Effector memory CD4-positive, alpha-beta T cell (primary cell): ENCODE measurements at places on chromosomes 5 and 9.
A peak's percentile ranks its signal among the peaks of the same experiment; 100 is the strongest.

DNA sequence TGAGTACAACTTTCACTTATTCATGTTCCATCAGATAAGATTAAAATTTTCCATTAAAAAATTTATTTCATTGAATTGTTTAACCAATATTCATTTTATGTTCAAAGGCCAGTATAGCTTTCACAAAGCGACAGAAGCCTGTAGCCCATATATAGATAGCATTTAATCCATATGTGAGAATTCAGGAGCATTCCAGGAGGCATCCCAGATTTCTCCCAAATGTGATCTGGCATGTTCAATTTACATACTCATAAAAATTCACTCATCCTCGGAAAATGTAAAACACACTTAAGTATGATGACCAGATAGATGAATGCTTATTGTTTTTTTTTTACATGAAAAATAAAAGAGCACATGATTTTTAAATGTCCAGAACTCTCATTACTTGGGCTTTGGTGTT, 141.9 kb downstream of the MAPKAP1 start:
- no peaks in the 10 kb centered on the region for H3K36me3 ChIP-seq
- no peaks in the 10 kb centered on the region for H3K27me3 ChIP-seq
- H3K27ac ChIP-seq = no peak overlapping the region
- no peaks in the 10 kb centered on the region for H3K4me1 ChIP-seq
- H3K4me3 ChIP-seq = no peak overlapping the region
- DNase-seq = no peak

- H3K4me1 ChIP-seq = no peaks in the 10 kb centered on the region
- no peak overlapping the region for H3K4me3 ChIP-seq
- no peaks in the 10 kb centered on the region for H3K36me3 ChIP-seq
- no peak overlapping the region for H3K27ac ChIP-seq
- no peak for DNase-seq
- no peaks in the 10 kb centered on the region for H3K27me3 ChIP-seq
Measured at GRCh38 chr9:29126783-29127182, 1553.5 kb upstream of the C9orf72 start.

DNA sequence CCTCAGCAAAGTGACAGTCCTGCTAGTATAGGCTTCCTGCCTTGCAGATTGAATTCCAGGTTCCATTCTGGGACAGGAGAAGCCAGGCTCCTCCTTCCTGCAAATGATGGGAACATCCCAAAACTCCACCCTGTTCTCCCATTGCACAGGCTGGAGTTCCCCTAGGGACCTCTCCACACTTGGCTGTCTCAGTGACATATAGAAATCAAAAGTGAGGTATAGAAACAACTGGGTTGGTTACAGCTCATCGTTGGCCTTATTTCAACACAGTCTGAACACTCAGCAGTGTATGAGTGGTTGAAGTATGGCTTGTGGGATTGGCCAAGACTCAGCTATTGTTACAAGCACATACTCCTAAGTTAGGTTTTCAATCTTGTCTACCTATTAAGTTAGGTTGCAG, 157.8 kb upstream of the FTMT start:
- no peaks in the 10 kb centered on the region for H3K4me1 ChIP-seq
- H3K27me3 ChIP-seq = no peaks in the 10 kb centered on the region
- no peak overlapping the region for H3K27ac ChIP-seq
- H3K4me3 ChIP-seq = no peak overlapping the region
- no peaks in the 10 kb centered on the region for H3K36me3 ChIP-seq

GRCh38 chr5:34001241-34001841, 6.5 kb downstream of the AMACR start:
- no peak for DNase-seq
- H3K4me3 ChIP-seq = no peak overlapping the region
- no peaks in the 10 kb centered on the region for H3K27me3 ChIP-seq
- H3K27ac ChIP-seq = no peak overlapping the region

DNA sequence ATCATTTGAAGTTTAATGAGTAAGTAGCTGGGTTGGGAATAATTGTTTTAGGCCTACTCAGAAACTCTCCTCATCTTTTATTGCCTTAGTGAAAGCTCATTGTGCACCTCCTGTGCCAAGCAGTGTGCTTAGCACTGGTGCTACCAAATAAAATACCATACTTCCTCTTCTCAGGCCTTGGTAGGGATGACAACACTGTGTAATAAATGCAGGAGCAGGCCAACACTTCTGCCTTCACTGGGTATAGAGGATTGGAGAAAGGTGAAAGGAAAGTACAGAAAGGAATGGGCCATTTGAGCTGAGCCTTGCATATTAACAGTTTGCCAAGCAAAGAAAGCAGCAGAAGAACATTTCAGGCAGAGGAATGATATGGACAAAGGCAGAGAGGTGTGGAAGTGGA, 285.7 kb downstream of the NR3C1 start:
- DNase-seq = no peak
- H3K27ac ChIP-seq = no peak overlapping the region
- no peaks in the 10 kb centered on the region for H3K36me3 ChIP-seq
- H3K4me3 ChIP-seq = no peak overlapping the region

- H3K4me1 ChIP-seq = no peaks in the 10 kb centered on the region
- no peak overlapping the region for H3K4me3 ChIP-seq
- H3K27me3 ChIP-seq = no peaks in the 10 kb centered on the region
- H3K36me3 ChIP-seq = no peaks in the 10 kb centered on the region
- DNase-seq = no peak
Measured at GRCh38 chr5:102153003-102153759, 142.9 kb downstream of the SLCO4C1 start.

DNA sequence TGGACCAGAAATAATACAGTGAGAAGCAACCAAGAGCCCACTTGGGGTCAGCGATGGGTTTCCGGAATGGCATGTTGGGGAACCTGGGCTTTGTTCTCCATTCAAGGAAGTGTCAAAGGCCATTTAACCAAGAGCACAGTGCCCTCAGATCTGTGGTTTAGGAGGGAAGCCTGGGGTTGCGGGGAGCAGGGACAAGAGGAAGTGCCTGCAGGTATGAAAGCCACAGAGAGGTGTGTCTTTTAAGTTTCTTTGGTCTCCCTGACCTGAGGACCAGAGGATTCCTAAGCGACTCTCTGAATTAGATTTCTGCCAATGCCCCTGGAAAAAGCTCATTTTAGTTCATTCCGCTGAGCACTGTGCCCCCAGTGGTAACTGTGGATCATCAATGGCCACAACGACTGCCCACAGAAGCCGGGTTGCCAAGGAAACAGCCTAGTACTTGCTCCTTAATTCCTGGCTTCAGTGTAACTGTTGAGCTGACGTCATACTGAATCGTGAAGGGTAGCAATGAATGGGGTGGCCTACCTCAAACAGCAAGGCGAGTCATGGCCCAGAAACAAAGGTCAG, 107.3 kb upstream of the SPIN1 start:
- DNase-seq = no peak
- H3K27me3 ChIP-seq = no peaks in the 10 kb centered on the region
- no peak overlapping the region for H3K27ac ChIP-seq
- H3K36me3 ChIP-seq = no peaks in the 10 kb centered on the region
- no peak overlapping the region for H3K4me3 ChIP-seq

DNA sequence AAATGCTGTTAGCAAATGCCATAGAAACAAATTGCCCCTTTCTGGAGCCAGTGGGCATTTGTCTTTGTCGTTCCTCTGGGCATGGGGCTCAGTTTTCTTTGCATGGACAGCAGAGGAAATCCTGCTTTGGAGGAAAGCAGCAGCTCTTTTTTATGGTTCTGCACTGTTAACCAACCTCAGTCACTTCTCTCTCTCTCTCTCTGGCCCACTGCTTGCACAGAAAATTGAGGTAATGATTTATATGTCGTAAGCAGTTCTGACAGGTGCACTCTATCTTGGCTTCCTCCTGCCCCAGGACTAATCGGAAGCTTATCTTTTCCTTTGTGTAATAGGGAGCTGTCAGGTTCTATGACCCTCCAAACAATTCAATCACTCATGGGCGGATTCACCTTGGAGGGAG, 159.6 kb upstream of the GPR151 start:
- no peak overlapping the region for H3K4me3 ChIP-seq
- H3K4me1 ChIP-seq = no peaks in the 10 kb centered on the region
- DNase-seq = no peak
- H3K27ac ChIP-seq = no peak overlapping the region

- no peaks in the 10 kb centered on the region for H3K27me3 ChIP-seq
- H3K4me1 ChIP-seq = no peaks in the 10 kb centered on the region
- no peak overlapping the region for H3K27ac ChIP-seq
- H3K36me3 ChIP-seq = peaks cover 8% of the 10 kb centered on the region
- H3K4me3 ChIP-seq = no peak overlapping the region
Measured at GRCh38 chr5:172892713-172893112, 58.7 kb downstream of the ERGIC1 start.

GRCh38 chr5:131328536-131329285, 64.9 kb downstream of the CDC42SE2 start:
- H3K4me3 ChIP-seq = peak overlapping the region; percentile 10
- peak overlapping the region; percentile 19 for H3K27ac ChIP-seq
- H3K27me3 ChIP-seq = no peaks in the 10 kb centered on the region
- peaks cover 13% of the 10 kb centered on the region for H3K4me1 ChIP-seq
- H3K36me3 ChIP-seq = peaks cover 12% of the 10 kb centered on the region

- no peaks in the 10 kb centered on the region for H3K36me3 ChIP-seq
- no peak overlapping the region for H3K4me3 ChIP-seq
- DNase-seq = no peak
Measured at GRCh38 chr9:89940625-89941024, 335.8 kb downstream of the GADD45G start.

DNA sequence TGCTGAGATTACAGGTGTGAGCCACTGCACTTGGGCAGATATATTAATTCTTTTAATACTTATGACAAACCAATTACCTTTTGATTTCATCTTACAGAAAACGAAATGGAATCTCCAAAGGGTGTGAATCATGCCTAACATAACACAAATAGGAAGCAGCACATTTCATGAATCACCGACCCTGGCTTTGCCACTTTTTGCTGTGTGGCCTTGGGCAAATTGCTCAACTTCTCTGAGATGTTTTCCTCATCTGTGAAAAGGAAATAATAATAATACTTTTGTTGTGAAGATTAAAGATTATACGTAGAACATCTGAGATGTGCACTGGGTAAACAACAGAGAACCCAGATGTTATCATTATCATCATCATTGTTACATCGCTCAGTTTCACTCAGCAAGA, 50.7 kb upstream of the FREM1 start:
- H3K36me3 ChIP-seq = no peaks in the 10 kb centered on the region
- DNase-seq = no peak
- no peaks in the 10 kb centered on the region for H3K4me1 ChIP-seq
- H3K27me3 ChIP-seq = peaks cover 3% of the 10 kb centered on the region
- no peak overlapping the region for H3K27ac ChIP-seq
- no peak overlapping the region for H3K4me3 ChIP-seq

GRCh38 chr5:82664732-82665131, 386.6 kb upstream of the RPS23 start:
- H3K4me3 ChIP-seq = no peak overlapping the region
- no peak for DNase-seq
- H3K36me3 ChIP-seq = no peaks in the 10 kb centered on the region
- H3K4me1 ChIP-seq = no peaks in the 10 kb centered on the region

GRCh38 chr5:164394686-164395194, 889.3 kb downstream of the MAT2B start:
- H3K36me3 ChIP-seq = no peaks in the 10 kb centered on the region
- no peaks in the 10 kb centered on the region for H3K27me3 ChIP-seq
- DNase-seq = no peak
- no peak overlapping the region for H3K27ac ChIP-seq

DNA sequence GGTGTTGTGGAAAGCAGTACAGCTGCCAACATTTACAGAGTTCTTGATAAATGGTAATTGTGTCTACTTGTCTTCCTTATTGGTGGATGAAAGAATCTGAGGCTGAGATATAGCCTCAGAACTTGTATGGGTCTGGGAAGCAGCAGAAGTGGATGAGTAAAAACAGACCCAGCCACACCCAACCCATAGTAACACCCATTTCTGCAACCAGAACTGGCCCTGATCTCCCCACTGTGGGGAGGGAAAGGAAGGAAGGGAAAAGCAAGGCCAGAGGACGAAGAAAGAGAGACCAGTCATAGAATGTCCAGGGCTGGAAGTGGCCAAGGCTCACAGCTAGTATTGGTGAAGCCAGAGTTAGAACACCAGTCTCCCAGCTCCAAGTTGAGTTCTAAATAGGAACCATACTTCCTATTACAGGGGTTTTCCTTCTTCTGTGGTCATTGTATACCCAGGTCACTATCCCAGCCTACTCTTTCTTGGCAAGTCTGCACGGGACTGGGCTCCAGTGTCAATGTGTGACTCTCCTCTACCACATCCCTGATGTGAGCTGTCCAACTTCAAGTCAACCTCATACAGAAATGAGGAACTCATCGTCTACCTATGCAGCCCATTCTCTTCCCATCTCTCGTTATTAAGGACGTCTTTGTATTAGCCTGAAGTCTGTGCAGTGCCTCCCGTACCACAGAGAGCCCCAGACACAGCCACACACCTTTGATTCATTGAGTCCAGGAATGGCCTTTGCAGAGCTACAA, 35.9 kb downstream of the ITK start:
- H3K27ac ChIP-seq = peak overlapping the region; percentile 65
- peaks cover 78% of the 10 kb centered on the region for H3K36me3 ChIP-seq
- H3K27me3 ChIP-seq = no peaks in the 10 kb centered on the region
- no peak for DNase-seq

DNA sequence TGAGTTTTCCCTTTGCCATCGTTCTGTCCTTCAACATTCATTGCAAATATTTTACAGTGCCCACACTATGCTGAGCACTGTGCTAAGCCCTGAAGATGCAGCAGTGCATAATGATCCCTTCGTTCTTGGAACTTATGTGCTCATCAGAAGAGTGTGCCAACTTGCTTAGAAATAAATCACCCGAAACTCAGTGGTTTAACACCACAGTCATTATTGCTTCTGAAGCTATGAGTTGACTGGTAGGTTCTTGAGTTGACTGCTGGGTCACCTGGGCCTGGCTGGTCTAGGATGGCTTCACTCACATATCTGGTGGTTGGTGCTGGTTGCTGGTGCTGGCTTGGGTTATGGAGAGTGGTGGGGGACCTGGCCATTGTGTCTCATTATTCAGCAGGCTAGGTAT, 20.9 kb downstream of the PCSK5 start:
- no peak for DNase-seq
- H3K27ac ChIP-seq = no peak overlapping the region
- H3K27me3 ChIP-seq = no peaks in the 10 kb centered on the region
- no peaks in the 10 kb centered on the region for H3K36me3 ChIP-seq

GRCh38 chr9:114694146-114694545, 12.2 kb upstream of the TEX48 start:
- no peak for DNase-seq
- H3K27ac ChIP-seq = no peak overlapping the region
- no peaks in the 10 kb centered on the region for H3K36me3 ChIP-seq
- H3K4me3 ChIP-seq = no peak overlapping the region
- H3K27me3 ChIP-seq = no peaks in the 10 kb centered on the region

- H3K27me3 ChIP-seq = no peaks in the 10 kb centered on the region
- no peaks in the 10 kb centered on the region for H3K36me3 ChIP-seq
- H3K27ac ChIP-seq = no peak overlapping the region
Measured at GRCh38 chr5:18216729-18217128, 582.5 kb downstream of the TAF11L14 start.

GRCh38 chr9:36092509-36093215, 43.9 kb upstream of the GLIPR2 start:
- no peak overlapping the region for H3K27ac ChIP-seq
- no peak for DNase-seq
- no peaks in the 10 kb centered on the region for H3K36me3 ChIP-seq
- no peaks in the 10 kb centered on the region for H3K4me1 ChIP-seq

- DNase-seq = no peak
- H3K27me3 ChIP-seq = no peaks in the 10 kb centered on the region
- H3K4me3 ChIP-seq = no peak overlapping the region
- H3K4me1 ChIP-seq = no peaks in the 10 kb centered on the region
- no peak overlapping the region for H3K27ac ChIP-seq
Measured at GRCh38 chr5:97046270-97046982, 96.0 kb downstream of the LIX1 start.

- H3K4me3 ChIP-seq = no peak overlapping the region
- H3K27me3 ChIP-seq = no peaks in the 10 kb centered on the region
- H3K36me3 ChIP-seq = no peaks in the 10 kb centered on the region
- no peak for DNase-seq
- H3K4me1 ChIP-seq = no peaks in the 10 kb centered on the region
Measured at GRCh38 chr5:66812291-66812690, 216.1 kb downstream of the MAST4 start.
